Activated CD4-positive, alpha-beta T cell treated with anti-CD3 and anti-CD28 coated beads for 24 hours (primary cell): ENCODE measurements at places on chromosomes 6 and 20.

DNA sequence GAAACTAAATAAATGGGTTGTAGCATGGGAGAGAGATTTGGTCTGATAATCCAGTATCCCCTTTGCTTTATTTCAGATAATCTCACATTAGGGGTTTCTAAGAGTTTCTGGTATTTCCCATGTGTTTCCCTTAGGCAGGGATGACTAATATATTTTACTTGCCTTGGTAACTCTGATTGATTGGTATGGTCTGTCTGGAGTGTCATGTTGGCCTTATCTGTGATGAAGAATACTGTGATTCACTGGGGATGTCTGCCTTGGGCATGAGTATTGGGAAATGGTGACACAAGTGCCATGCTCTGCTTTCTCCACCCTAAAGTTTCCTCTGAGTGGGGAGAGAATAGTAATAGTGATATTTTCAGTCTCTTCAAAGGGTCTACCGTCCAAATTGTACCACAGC is 10.1 kb downstream of the SLC22A2 start:
- no peak for DNase-seq

DNA sequence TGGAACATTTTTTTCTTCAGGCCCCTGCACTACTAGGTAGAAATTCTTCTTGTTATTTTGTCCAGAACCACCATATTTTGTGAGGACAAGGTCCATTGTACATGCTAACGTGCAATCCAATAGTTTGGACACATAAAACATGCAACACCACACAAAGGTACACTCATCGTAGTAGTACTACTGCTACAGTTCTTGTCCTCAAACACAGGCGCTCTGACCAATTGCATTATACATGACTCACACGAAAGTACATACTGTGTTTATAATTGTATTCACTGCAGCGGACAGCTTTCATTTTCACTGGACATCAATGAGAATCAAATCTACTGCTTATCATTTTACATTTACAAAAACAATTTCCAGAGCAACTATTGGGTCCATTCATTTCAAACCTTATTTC is 15.3 kb upstream of the SMLR1 start:
- no peak for DNase-seq

DNA sequence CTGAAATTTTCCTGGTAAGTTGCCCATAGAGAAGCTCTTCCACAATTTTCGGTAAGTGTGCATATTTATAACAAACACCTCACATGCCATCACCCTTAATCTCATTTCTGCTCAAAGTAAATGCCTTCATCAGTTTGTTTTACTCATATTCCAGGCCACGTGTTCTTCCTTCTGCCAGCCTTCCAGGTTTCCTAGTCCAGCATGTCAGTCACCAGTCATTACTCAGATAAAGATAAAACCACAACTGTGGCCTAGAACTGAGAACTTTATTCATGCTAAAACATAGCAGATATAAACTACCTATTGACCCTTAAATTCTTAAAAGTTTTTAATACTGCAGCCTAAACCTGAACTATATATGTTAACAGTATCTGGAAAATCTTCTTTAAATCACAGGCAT is 149.5 kb upstream of the SLC22A16 start:
- DNase-seq, result no peak

- peak; percentile 41 for DNase-seq
Observed at GRCh38 chr6:137707590-137708360, 159.3 kb upstream of the TNFAIP3 start.

DNA sequence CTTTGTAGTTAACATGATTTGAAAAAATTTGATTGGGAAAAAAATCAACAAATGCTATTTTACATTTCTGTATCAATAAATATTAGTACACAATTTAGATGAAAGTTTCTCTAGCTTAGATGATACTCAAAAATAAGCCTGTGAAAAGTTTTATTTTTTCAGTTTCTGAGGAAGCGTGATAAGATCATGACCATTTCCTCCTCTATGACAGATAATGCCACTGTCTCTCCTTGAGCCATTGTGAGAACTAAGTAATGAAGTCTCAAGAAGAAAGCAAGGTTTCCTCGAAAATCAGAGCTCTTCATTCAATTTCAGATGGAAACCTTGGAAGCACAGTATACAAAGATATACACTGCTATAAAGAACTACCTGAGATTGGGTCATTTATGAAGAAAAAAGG is 395.0 kb downstream of the HDGFL1 start:
- DNase-seq, result no peak

DNA sequence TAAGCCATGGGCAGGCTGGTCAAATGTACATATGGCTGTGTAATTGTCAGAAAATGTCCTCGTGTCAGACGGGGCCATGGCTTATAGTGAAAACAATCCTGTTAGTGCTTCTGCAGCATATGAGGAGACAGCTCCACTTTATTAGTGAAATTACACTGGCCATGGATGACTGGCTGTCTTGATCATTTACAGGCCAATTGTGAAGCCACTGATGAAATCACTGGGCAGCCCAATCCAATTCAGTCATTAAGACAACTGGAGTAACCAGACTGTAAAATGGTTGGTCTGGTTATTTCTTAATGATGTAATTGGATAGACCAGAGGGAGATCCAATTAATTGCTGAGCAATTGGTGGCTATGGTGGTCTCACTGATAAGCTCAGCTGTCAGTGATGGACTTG is 749.5 kb downstream of the KIF16B start:
- no peak for DNase-seq
